ENCODE measurements at places on chromosomes 13 and 19.

GRCh38 chr13:101757446-101758039 lies 305.1 kb downstream of the ITGBL1 start:
- peak; percentile 50 for DNase-seq

GRCh38 chr13:56622840-56623239 lies 517.9 kb upstream of the PRR20A start:
- DNase-seq = no peak

GRCh38 chr13:40269086-40269485 lies 397.4 kb downstream of the FOXO1 start:
- DNase-seq = no peak

GRCh38 chr13:39916330-39916729 lies 260.9 kb downstream of the COG6 start:
- DNase-seq = no peak

DNA sequence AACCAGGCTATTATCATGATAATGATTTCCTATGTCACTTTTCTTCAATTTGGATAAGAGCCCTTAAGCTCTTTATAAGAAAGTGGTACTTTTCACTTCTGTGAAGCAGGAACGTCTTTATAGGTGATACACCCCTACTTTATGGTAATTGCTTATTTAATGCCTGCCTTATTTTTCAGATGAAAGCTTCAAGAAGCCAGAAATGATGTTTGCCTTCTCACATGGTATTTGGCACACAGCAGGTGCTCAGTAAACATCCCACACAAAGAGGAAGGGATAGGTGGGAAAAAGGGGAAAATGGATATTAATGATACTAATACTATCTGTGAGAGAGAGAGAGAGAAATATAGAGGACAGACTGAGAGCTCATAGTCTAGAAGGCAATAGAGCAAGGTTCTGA lies 29.0 kb upstream of the WASF3 start:
- DNase-seq = no peak

DNA sequence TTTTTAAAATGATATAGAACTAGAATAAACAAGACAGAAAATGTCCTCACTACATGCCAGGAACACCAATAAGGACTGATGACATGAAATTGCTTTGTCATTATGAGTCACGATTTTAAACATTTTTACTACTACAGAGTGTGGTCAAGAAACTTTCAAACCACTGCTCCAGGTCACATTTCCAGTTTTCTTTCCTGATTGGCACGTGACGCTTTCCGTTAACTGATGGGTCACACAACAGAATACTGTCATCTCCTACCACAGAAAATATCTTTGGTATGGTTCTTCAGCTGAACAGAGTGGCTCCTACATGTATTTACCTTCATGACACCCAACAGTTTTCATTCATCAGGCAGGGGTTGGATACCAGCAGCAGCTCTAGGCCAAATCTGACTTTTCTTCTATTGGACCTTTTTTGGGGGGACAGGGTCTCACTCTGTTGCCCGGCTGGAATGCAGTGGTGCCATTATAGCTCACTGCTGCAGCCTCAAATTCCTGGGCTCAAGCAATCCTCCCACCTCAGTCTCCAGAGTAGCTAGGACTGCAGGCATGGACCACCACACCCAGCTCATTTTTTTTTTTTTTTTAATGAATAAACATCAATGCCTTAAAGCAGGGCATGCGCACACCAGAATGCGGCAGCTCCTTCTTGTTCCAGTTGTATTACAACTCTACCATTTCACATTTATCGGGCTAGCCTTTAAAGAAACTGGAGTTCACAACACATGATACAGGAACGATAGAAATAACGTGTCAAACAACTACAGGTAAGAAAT lies 147.4 kb downstream of the RNF17 start:
- peak; percentile 64 for DNase-seq

DNA sequence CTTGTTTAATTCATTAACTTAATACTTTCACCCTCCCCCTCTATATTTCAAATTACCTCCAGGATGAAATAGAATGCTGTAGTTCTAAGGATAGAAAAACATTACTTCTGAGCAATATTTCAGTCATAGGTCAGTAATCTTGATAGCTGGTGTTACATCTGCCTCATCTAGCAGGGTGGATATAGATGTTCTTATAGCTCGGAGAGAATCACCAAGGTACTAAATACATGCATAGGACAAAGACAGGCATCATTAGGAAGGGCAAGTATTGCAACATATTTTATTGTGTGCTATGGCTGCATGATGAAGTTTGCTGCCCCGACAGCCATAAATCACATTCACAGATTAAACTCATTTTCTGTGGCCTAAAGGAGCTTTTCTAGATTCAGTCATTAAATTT lies 601.0 kb downstream of the FGF9 start:
- no peak for DNase-seq

DNA sequence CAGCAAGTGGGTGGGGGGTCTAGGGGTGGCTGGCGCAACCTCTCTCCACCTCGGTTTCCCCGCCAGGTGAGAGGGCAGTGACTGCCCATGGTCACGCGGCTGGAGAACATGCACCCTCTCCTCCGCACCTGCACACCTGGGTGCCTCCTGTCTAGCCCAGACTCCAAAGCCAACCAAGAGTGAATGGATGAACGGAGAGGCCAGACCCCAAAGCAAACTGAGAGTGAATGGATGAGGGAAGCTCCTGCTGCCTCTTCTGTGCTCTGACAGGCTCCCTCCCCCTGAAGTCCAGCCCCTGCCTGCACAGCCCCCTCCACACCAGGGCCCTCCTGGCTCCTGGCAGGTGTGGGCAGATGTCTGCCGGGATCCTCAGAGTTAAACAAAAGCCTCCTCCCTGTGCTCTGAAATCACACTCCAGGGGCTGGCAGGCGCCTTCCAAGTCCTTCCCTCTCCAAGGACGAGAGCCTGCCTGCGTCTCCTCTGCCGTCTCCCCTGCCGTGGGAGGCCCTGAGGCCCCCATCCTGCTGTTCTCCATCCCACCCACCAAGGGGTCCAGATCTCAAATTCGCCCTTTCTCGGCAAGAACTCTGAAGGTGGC lies 2.2 kb downstream of the SBNO2 start:
- DNase-seq = no peak

DNA sequence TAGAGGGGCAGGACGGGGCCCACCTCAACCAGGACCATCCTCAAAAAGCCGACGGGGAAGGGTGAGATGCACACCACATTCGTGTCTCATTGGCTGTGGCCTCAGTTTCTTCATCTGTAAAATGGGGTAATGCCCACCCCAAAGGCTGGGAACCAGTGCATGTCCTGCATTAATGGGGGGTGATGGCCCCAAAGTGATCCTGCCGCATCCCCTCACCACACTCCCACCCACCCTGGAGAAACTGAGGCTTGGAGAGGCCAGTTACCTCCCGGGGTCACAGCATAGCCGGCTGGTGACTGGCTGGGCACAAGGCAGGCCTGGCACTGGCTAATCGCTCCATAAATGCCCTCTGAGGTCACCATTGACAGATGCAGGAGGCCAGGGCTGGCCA lies 640 bp upstream of the MIDN start:
- DNase-seq = no peak

DNA sequence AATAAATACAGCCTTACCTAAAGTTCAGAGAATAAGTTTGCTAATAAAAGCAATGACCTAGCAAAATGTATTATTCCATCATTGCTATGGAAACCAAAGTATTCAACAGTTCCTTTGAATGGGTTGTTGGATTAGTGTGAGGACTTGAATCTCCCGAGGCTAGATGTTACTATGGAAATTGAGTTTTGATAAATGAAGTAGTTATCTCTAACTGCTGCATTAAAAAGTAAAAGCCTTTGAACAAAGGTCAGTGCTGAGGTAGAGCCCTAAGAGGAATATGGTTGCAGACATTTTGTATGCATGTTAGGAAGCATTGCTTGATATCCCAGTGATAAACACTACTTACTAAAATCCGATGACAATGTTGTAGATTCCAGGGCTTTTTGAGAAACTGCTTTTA lies 6.2 kb downstream of the KLF5 start:
- DNase-seq = no peak

- DNase-seq = no peak
These were observed 1.7 kb upstream of the RASIP1 start for GRCh38 chr19:48742096-48742495.

GRCh38 chr19:47839913-47840312 lies 18.2 kb downstream of the CRX start:
- no peak for DNase-seq
